ENCODE measurements at places on chromosomes 5 and 9.

DNA sequence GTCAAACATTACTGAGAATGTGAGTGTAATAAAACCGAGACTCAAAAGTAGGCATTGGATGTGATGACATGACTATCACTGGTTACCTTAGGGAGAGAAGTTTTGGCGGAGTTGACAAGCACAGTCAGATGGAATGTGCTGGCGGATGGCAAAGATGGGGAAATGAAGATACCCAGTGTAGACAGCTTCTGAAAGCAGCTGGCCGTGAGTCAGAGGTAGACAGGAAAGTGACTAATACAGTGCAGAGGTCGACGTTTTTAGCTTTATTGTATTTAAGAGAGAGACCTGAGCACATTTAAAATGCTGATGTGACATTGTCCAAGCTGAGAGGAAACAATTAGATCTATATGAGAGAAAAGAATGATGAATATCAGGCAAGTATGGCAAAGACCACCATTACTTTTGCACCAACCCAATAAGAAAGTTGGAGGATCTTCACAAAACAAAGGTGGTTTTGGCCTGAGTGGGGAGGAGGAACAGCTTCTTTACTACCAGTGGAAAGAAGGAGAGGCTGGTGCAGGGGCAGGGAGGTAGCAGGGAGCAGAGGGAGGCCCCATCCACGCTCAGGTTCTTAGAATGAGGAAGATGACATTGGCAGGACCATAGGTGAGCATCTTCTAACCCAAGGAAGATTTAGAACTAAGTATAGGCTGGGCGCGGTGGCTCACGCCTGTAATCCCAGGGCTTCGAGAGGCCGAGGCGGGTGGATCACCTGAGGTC is 36.7 kb upstream of the KCNIP1 start:
- DNase-seq, result no peak

DNA sequence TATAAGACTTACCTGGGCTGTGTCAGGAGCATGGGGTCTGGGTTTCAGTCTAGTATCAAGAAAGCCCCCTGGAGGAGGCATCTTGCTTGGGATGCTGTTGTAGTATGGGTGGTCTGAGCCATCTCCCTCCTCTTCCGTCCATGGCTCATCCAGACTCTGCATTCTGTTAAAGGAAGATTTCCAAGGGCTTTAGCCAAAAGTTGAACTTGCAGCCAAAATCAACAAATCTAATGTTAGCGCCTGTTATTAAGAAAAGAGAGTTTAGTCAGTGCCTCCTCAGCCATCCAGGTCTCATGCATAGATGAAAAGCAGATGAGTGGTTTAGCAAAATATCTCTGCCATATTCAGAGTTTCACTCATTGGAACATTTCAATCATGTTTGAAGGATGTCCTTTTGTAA is 55.6 kb downstream of the S1PR3 start:
- no peak for DNase-seq

DNA sequence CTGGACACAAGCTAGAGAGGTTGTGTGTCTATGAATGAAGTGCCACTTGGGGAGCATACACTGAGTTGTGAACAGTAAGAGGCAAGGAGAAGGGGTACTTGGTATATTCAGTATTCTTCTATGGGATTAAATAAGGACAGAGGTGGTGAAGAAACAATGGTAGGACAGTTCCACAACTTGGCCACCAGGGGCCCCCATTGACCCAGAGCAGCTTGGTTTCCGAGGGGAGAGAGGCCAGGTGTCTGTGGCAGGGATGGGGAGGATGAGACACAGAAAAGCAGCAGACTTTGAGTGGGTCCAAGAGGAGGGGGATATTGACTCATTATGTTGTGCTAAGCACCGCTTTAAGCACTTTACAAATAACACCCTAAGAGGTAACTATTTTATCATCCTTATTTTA is 220.6 kb downstream of the MELK start:
- no peak for DNase-seq

- peak; percentile 2 for DNase-seq
These were observed 2.4 kb upstream of the SMC2 start for GRCh38 chr9:104091708-104092107.

GRCh38 chr9:92392690-92393089 is 11.7 kb downstream of the OGN start:
- no peak for DNase-seq

All from CD4-positive, alpha-beta T cell treated with Interleukin-6 at 100 ng/mL for 8 hours (primary cell).